CD8-positive, alpha-beta memory T cell (primary cell): ENCODE measurements at places on chromosomes 2 and 18. TPM values are rescaled to one million over a fixed set of nuclear protein-coding genes. Genes with fewer than 3 reads are reported as not detected.

DNA sequence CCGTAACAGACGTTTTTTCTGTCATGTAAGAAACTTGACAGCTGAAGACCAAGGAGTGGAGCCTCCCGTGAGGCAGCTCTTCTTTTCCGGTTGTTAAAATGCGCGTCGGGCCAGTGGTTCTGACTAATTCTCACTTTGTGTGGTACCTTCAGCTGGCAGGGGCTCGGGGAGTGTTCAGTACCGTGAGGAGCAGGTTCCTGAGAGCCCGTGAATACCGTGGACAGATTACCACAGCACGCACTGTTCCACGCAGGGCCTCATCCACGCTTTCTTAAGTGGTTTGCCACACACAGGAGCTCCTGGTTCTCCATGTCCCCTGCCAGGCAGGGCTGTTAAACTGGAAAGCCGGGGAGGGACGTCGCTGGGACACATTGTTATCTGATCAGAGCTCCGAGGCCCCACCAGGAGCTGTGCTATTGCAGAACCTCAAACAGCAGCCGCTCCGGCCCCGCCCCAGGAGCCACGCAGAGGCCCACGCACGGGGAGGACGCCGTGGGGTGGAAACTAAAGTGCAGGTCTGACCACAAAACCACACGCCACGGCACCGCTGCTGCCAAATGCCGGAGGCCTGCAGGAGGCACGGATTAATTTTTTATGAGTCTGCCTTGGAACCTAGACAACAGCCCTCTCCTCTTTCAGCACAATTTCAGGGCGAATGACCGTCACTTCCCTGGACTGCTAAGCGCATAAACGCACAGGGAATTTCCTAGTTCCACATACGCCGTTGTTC, 43.3 kb downstream of the NFATC1 start:
- peaks cover 18% of the 10 kb centered on the region for H3K4me1 ChIP-seq
- no peak overlapping the region for H3K27ac ChIP-seq
- H3K27me3 ChIP-seq, result no peaks in the 10 kb centered on the region
- no peak overlapping the region for H3K4me3 ChIP-seq
- H3K36me3 ChIP-seq, result no peaks in the 10 kb centered on the region
- DNase-seq, result peak; percentile 50

DNA sequence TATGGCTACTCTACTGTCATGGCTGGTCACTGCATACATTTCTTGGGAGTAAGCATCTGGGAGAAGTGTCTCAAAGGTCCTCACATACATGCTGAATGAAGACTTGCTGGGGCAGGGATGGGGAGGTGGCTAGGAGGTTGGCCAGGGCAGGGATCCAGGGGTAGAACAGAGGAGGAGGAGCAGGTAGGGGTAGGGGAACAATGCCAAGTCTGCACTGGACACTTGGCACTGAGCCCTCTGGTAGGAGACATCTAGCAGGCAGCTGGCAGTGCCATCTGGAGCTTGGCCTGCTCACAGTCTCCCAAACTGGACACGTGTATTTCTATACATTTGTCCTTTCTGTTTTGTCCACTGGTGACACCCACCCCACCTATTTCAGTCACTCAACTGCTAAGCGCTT, 62.7 kb upstream of the REV1 start:
- no peaks in the 10 kb centered on the region for H3K4me1 ChIP-seq
- no peak for DNase-seq
- no peaks in the 10 kb centered on the region for H3K27me3 ChIP-seq
- H3K27ac ChIP-seq, result no peak overlapping the region
- H3K36me3 ChIP-seq, result no peaks in the 10 kb centered on the region

GRCh38 chr2:69499966-69500365, 62.7 kb upstream of the NFU1 start:
- H3K36me3 ChIP-seq, result peaks cover 14% of the 10 kb centered on the region
- no peaks in the 10 kb centered on the region for H3K27me3 ChIP-seq
- peak; percentile 44 for DNase-seq
- H3K4me3 ChIP-seq, result no peak overlapping the region
- no peak overlapping the region for H3K27ac ChIP-seq

EPG5 gene
- 17.7 TPM for total RNA-seq

DNA sequence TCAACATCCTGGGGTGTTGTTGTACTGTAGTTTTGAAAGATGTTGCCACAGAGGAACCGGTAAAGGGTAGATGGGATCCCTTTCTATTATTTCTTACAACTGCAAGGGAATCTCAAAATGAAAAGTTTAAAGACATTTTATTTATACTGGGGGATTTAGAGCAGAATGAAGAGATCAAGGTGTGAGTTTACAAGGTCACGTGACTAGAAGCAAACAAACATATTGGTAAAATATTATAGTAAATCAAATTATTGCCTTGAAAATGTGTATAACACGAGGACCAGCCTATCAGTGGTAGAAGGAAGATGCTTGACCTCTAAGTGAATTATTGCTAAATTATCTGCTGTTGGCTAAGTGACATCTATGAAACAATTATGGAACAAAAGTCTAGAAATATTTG, 97.2 kb downstream of the SMIM21 start:
- no peaks in the 10 kb centered on the region for H3K4me1 ChIP-seq
- H3K36me3 ChIP-seq, result no peaks in the 10 kb centered on the region
- H3K27ac ChIP-seq, result no peak overlapping the region
- no peaks in the 10 kb centered on the region for H3K27me3 ChIP-seq

DAW1 gene
- not detected for total RNA-seq

DNA sequence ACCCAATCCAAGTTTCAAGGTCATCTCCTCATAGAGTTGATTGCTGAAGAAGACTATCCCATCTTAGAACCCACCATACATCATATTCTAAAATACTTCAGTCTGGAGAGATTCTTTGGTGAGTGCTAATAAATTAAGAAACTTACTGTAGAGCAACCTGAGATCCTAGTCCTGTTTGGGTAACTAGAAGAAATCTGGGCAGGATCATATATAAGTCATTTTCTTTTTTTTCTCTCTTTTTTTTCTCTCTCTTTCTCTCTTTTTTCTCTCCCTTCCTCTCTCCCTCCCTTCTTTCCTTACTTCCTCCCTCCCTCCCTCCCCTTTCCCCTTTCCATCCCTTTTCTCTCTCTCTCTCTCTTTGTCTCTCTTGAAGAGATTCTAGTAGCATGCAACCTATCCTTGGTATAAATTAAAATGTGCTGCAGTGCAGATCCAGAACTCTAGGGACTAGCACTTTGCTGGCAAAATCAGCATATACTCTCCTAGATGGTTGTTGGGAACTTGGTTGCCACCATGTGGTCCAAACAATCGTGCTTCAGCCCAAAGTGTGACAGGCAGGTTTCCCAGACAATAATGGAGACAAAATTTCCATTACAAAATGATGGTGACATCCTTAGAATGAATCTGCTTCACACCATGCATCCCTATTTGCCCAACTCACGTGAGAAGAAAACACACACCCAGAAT, 399.4 kb upstream of the CELF4 start:
- H3K4me3 ChIP-seq, result no peak overlapping the region
- H3K4me1 ChIP-seq, result no peaks in the 10 kb centered on the region
- H3K36me3 ChIP-seq, result no peaks in the 10 kb centered on the region
- H3K27me3 ChIP-seq, result no peaks in the 10 kb centered on the region
- DNase-seq, result no peak

GRCh38 chr2:163419000-163419830, 316.6 kb downstream of the FIGN start:
- H3K36me3 ChIP-seq, result no peaks in the 10 kb centered on the region
- H3K27ac ChIP-seq, result no peak overlapping the region
- no peak overlapping the region for H3K4me3 ChIP-seq
- no peaks in the 10 kb centered on the region for H3K4me1 ChIP-seq
- H3K27me3 ChIP-seq, result no peaks in the 10 kb centered on the region
- DNase-seq, result no peak

- H3K27me3 ChIP-seq, result no peaks in the 10 kb centered on the region
- no peak overlapping the region for H3K4me3 ChIP-seq
- no peaks in the 10 kb centered on the region for H3K4me1 ChIP-seq
- H3K27ac ChIP-seq, result no peak overlapping the region
Measured at GRCh38 chr2:34985474-34985873, 1370.1 kb upstream of the CRIM1 start.

DNA sequence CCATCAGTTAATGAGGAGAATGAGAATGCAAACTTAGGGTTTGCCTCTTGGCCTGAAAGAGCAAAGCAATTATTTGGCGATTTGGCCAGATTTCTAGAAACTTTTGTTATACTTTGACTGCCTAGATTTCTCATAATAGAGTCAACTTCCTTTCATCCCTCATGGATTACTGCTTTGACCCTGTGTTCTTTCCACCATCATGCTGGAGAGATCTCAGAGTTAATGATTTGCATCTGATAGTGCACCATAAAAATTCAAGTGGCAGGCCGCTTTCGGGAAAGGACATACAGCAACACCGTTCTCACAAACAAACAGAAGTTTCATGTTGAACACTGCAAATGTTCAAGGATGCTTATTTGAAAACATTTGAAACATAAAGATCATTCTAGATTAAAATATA, 143.7 kb upstream of the ZFP36L2 start:
- DNase-seq, result no peak
- H3K27me3 ChIP-seq, result no peaks in the 10 kb centered on the region
- H3K4me3 ChIP-seq, result no peak overlapping the region
- H3K4me1 ChIP-seq, result no peaks in the 10 kb centered on the region
- H3K36me3 ChIP-seq, result no peaks in the 10 kb centered on the region

DNA sequence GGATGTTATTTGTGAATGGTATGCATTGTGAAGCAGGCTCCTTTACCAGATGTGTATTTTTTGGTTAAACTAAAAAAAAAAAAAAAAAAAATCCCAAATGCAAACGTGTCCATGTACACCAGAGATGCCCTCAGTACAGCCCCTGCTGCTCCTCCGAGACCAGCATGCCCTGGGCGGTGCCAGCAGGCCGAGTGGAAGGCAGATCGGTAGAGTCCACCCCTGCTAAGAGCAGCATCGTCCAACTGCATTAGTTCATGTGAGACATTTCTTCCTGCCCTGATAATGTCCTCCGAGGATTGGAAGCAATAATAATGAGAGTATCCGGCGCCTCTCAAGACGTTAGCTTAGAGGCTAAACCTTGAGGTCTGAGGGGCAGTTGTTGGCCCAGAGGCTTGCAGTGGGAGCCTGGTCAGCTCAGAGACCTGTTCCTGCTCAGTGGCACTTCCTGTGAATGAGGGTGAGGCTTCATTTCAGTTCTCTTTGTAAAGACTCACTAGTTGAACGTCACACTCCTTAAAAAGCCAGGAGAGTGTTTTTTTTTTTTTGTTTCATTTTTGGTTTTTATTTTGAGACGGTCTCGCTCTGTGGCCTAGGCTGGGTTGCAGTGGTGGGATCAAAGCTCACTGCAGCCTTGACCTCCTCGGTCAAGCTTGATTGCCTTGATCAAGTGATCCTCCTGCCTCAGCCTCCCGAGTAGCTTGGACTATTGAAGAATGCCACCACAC, 5.6 kb downstream of the SLC66A3 start:
- H3K4me3 ChIP-seq, result no peak overlapping the region
- H3K27me3 ChIP-seq, result no peaks in the 10 kb centered on the region
- DNase-seq, result no peak
- H3K27ac ChIP-seq, result no peak overlapping the region
- no peaks in the 10 kb centered on the region for H3K36me3 ChIP-seq

- no peak overlapping the region for H3K4me3 ChIP-seq
- no peak for DNase-seq
- no peak overlapping the region for H3K27ac ChIP-seq
- no peaks in the 10 kb centered on the region for H3K27me3 ChIP-seq
- no peaks in the 10 kb centered on the region for H3K4me1 ChIP-seq
Measured at GRCh38 chr2:73852020-73852419, 23.3 kb downstream of the STAMBP start.

GRCh38 chr18:13429884-13430510, 211.4 kb downstream of the LDLRAD4 start:
- H3K4me1 ChIP-seq, result no peaks in the 10 kb centered on the region
- no peak overlapping the region for H3K27ac ChIP-seq
- no peak for DNase-seq
- H3K36me3 ChIP-seq, result no peaks in the 10 kb centered on the region
- no peaks in the 10 kb centered on the region for H3K27me3 ChIP-seq

PLB1 gene
- 0.39 TPM for total RNA-seq

GAREM2 gene
- total RNA-seq, result 3.3 TPM

KIF5C gene
- total RNA-seq, result 19.8 TPM

GRCh38 chr2:53131416-53131815, 636.2 kb upstream of the CHAC2 start:
- H3K36me3 ChIP-seq, result no peaks in the 10 kb centered on the region
- no peak overlapping the region for H3K27ac ChIP-seq
- no peaks in the 10 kb centered on the region for H3K4me1 ChIP-seq
- H3K4me3 ChIP-seq, result no peak overlapping the region
- no peak for DNase-seq
- H3K27me3 ChIP-seq, result no peaks in the 10 kb centered on the region

FHL2 gene
- total RNA-seq, result 3.3 TPM

GRCh38 chr2:235495373-235496238, 1.8 kb downstream of the AGAP1 start:
- no peak overlapping the region for H3K4me3 ChIP-seq
- H3K27ac ChIP-seq, result peak overlapping the region; percentile 31
- DNase-seq, result no peak
- peaks cover 4% of the 10 kb centered on the region for H3K27me3 ChIP-seq
- no peaks in the 10 kb centered on the region for H3K36me3 ChIP-seq
- H3K4me1 ChIP-seq, result peaks cover 9% of the 10 kb centered on the region

DNA sequence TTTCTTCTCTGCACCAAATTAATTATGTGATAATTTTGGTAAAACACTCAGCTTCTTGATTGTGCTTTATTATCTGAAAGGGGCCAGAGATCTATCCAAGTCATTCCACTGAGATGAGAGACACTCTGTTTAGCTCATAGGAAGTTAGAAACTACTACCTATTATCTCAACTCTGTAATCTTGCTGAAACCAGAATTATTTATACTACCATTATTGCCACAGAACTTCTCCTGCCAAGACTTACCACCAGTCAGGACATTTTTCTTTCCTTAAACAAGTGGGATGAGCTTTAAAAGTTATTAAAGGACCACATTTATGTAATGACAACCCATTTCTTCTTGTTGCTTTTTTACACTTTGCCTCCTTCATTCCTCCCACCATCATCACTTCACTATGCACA, 855.6 kb upstream of the PIK3C3 start:
- H3K4me3 ChIP-seq, result no peak overlapping the region
- no peaks in the 10 kb centered on the region for H3K36me3 ChIP-seq
- H3K27ac ChIP-seq, result no peak overlapping the region
- no peak for DNase-seq

DNA sequence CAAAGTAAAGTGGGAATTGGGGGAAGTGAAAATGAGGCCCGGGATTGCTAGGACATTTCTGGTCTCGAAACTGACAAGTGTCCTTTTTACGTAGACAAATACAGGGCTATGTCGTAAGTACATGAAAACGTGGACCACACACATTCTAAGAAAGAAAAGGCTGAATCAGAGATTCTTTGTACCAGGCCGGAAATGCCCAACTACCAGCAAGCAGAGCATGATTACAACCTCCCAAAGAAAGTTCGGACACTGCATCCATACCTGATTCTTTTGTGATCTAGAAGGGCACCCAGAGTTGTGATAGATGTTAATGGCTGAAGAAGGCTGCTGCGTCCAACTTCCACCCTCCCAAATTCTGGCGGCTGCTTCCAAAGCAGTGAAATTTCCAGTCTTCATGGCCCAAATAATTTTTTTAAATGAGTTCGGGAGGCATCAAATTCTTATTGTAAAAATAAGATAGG, 1.7 kb downstream of the RBMS1 start:
- DNase-seq, result no peak
- H3K36me3 ChIP-seq, result no peaks in the 10 kb centered on the region
- H3K27ac ChIP-seq, result no peak overlapping the region
- H3K4me1 ChIP-seq, result peaks cover 24% of the 10 kb centered on the region
- peak overlapping the region; percentile 49 for H3K4me3 ChIP-seq

- H3K4me3 ChIP-seq, result no peak overlapping the region
- no peaks in the 10 kb centered on the region for H3K27me3 ChIP-seq
- no peak overlapping the region for H3K27ac ChIP-seq
- DNase-seq, result no peak
Measured at GRCh38 chr2:133574186-133574585, 5.9 kb upstream of the NCKAP5 start.

CIB4 gene
- total RNA-seq, result not detected
